NCI-H1105 (cell line): ENCODE measurements at places on chromosomes 3 and 15.

DNA sequence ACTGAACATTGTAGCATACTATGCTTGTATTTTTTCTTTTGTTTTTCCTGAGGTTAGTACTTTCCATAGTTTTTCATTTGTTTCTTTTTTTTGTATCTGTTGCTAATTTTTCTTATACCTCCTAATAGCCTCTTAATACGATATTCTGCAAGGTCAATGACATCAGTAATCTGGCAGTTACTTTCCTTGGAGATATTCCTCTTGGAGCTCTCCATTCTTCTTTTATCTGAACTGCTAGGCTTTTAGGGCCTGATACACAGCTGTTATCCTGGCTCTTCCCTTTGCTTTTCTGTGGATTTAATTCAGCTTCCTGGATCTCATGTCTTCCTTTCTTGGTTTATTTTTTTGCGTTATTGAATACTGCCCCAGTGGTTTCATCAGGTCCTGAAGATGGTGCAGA lies 12.9 kb downstream of the ALPK3 start:
- DNase-seq, result no peak

DNA sequence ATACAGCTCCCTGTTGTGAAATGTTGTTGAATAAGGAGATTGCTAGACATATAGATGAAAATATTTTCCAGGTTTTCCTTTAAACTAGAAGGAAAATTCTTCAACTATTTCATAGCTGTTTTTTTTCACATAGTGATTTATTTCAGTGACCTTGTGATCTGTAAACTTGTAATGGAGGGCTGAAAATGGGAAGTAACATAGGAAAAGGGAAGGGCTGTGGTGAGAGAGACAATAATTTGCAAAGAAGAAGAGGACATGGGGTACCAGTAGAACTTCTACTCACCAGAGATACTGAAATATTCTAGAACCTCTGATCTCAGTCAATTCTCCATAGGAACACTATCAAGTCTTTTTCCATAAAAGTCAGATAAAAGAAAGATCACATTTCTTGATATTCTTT lies 60.4 kb downstream of the PLS1 start:
- no peak for DNase-seq

- no peak for DNase-seq
These were observed 456 bp upstream of the TMEM62 start for GRCh38 chr15:43132830-43133429.

- no peak for DNase-seq
These were observed 120.7 kb downstream of the ADCY5 start for GRCh38 chr3:123327956-123328850.

DNA sequence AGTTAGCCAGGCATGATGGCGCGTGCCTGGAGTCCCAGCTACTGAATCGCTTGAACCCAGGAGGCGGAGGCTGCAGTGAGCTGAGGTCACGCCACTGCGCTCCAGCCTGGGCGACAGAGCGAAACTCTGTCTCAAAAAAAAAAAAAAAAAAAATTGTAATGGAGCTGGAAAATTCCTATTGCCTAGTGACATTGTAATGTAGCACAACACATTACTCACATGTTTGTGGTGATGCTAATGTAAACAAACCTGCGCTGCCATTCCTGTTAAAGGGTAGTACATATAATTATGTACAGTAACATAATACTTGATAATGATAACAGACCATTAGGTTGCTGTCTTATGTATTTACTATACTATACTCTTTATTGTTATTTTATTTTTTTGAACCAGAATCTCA lies 39.1 kb downstream of the KNL1 start:
- DNase-seq, result no peak

- no peak for DNase-seq
These were observed 15.6 kb downstream of the GADL1 start for GRCh38 chr3:30878862-30879261.

DNA sequence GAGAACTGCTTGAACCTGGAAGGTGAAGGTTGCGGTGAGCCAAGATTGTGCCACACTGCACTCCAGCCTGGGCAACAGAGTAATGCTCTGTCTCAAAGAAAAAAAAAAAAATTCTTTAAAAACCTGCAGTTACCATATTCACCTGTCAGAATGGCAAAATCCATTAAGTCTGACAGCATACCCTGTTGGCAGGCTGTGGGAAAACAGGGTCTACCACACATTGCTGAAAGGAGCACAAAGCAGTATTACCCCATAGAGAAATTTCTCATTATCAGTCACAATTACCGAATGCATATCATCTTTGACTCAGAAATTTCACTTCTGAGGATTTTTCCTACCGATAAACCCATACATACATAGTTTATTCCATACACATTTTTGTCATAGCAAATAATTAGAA lies 264.1 kb upstream of the SLCO3A1 start:
- DNase-seq, result no peak

DNA sequence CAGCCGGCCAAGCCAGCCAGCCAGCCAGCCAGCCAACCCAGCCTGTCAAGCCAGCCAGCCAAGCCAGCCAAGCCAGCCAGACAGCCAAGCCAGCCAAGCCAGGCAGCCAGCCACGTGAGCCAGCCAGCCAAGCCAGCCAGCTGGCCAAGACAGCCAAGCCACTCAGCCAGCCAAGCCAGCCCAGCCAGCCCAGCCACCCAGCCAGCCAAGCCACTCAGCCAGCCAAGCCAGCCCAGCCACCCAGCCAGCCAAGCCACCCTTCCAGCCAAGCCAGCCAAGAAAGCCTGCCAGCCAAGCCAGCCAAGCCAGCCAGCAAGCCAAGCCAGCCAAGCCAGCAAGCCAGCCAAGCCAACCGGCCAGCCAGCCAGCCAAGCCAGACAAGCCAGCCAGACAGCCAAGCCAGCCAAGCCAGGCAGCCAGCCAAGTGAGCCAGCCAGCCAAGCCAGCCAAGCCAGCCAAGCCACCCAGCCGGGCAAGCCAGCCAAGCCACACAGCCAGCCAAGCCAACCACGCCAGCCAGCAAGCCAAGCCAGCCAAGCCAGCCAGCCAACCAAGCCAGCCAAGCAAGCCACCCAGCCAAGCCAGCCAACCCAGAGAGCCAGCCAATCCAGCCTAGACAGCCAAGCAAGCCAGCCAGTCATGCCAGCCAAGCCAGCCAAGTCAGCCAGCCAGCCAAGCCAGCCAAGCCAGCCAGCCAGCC lies 199.5 kb downstream of the GOLGA6L6 start:
- DNase-seq, result no peak

GRCh38 chr3:72628065-72628464 lies 220.2 kb downstream of the SHQ1 start:
- DNase-seq, result no peak

DNA sequence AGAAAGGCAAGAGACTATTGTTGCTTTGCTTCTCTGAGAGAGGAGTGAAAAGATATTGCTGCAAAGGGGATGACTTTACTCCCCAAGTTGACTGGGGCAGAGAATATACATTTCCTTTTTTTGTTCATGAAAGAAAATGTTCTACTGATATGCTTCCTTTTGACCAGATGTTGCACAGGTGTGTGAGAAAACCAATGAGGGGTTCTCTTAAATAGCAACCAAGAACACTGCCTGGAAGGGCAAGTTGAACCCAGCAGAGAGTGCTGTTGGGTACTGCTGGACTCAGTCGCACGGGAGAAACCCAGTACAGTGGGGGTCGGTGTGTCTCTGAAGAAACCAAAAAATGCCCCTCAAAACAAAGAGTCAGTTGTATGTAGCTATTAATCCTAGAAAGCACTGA lies 101.2 kb downstream of the CHST2 start:
- no peak for DNase-seq

DNA sequence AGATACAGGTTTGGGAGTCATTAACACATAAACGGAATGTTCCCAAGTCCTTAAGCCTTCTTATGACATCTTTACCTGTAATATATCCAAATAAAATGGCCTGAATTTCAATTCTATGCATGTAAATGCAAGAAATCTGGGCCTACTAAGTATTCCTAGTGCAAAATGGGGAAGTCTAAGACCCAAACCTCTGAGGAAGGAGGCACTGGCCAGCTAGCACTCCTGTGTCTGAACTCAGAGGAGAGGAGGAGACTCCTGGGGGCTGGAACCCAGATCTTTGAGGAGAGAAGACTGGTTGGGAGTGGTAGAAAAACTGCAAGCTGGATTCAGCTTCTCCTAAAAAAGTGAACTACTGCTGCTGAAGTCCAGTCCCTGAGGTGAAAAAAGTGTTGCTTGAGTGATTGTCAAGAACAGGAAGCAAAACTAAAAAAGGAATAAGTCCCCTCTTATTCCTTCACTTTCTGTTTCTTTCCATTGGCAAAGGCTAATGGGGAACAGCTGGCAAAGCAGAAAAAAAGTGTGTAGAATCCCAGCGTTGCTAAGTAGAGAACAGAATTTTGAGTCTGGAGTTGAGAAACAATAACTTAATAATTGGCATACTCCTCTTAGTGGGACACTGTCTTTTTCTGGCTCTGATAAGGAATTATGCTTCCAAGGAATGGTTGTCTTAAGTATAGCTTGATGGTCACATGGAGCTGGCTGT lies 54.8 kb upstream of the ATP2C1 start:
- DNase-seq, result no peak

DNA sequence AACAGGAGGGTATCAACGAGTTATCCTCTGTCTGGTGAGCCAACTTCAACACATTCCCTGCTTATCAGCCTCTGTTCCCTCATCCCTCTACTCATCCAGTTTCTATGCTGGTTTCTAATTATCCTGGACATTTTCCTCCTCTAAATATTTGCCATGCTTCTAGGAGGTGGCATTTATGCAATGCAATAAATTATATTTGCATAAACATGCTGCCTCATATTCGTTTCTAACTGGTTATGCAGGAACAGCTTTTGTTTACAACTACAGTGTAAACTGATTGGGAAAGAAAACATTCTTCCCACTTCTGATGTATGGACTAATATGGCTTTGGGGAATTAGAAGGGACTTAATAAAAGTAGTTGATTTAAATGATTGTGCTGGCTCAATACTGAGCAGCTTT lies 122.3 kb downstream of the TFG start:
- DNase-seq, result no peak

DNA sequence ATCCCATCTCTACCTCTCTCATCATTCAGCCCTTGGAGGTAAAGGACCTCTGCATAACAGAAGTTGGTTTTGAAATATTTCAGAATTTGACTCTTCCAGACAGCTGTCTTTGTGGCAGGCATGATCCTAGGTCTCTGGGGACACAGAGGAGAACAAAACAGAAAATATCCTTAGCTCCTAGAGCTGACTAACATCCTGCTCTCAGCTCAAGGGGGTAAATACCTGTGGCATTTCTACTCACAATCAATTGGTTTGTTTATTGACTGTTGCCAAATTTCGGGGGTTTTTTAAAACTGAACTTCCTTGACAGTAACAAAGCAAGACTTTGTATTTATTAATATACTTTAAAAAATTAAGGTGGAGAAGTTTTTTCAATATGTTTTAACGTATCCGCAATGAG lies 78.8 kb downstream of the EOMES start:
- DNase-seq, result no peak

DNA sequence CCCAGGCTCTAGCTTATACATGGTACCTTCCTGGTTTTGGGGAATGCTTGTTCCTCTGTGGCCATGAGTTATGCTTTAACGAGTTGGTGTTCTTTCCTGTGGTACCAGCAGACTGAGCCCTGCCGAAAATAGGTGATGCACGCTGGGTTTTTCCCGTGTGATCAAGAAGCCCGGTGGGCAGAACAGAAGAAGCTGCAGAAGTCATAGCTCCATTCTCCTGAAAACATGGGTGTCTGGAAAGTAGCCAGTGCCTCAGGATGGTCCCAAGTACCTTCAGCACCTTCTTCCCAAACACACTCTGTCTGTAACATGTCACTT lies 25.2 kb downstream of the MAPKBP1 start:
- DNase-seq, result no peak

DNA sequence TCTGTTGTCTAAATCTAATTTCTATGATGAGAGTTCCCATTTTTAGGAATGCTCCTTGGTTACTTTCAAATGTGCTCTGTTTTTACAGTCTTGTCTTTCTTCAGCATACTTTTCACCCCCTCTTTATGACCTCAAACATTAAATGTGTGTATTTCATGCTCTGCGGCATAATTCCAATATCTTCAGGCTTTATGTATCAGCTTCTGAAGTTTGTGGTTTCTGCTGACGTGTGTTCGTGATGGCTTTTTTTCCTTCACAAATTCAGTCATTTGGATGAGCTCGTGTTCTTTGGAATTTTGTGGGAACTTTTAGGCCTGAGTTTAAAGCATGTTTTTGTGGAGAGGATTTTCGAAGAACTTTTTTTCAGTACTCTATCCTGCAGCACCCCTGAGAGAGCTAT lies 97.7 kb upstream of the CHRNA7 start:
- no peak for DNase-seq

DNA sequence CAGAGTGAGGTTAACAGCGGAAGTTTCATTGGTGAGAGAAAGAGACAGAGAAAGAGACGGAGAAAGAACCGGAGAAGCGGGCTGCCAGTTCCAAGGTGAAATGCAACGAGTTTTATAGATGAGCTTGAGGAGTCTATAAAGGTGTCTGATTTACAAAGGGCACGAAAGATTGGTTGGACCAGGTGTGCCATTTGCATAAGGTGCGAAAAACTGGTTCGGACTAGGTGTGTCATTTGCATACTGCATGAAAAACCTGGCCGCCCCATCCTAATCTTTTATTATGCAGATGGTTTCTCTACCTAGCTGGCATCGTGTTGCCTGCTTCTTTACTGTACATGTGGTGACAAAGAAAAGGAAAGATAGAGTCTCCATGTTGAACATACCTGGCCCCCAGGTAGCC lies 253.8 kb upstream of the IGF1R start:
- no peak for DNase-seq

DNA sequence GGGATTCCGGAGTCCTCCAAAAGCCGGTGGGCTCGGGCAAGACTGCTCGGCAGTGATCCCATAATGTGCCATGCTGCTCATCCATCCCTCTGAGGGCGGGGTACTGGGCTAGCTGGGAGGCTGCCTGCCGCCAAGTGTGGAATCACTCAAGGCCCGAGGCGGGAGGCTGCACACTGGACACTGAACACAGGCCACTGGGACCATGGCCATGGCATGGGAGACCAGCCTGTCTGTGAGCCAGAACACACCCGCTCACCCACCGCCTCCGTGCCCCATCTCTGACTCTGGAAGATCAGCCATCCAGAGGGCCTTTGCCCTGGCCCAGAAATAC lies 1.4 kb downstream of the C3orf22 start:
- DNase-seq, result no peak

GRCh38 chr3:150443331-150443741 lies 35.2 kb downstream of the TSC22D2 start:
- no peak for DNase-seq

DNA sequence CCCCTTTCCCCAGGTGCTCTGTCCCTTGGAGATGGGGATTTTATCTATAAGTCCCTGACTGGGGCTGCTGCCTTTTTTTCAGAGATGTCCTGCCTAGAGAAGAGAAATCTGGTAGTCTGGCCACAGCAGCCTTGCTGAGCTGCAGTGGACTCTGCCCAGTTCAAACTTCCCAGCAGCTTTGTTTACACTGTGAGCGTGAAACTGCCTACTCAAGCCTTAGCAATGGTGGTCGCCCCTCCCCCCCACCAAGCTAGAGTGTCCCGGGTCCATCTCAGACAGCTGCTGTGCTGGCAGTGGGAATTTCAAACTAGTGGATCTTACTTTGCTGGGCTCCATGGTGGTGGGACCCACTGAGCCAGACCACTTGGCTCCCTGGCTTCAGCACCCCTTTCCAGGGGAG lies 38.9 kb downstream of the TMEM266 start:
- no peak for DNase-seq
